Uterine smooth muscle cell (primary cell): ENCODE measurements at places on chromosomes 1 and 21. TPM values are rescaled to one million over a fixed set of nuclear protein-coding genes. Genes with fewer than 3 reads are reported as not detected.

Gene SPATA21
- total RNA-seq = not detected in 2 replicates

Gene DYRK3
- total RNA-seq = 62.2 and 84.9 TPM in 2 replicates

Gene KRTAP10-1
- not detected in 2 replicates for total RNA-seq

Gene BTBD8
- total RNA-seq = 4.1 and 5.5 TPM in 2 replicates

Gene S100A16
- 242 and 566 TPM in 2 replicates for total RNA-seq

Gene CCDC181
- 1.2 and 2.0 TPM in 2 replicates for total RNA-seq

Gene USP24
- 43.9 and 57.0 TPM in 2 replicates for total RNA-seq

Gene MRPS15
- 64.0 and 90.6 TPM in 2 replicates for total RNA-seq

Gene DCDC2B
- 0.12 TPM in 1 of 2 replicates, not detected in the other for total RNA-seq

Gene MEAF6
- 80.4 and 94.4 TPM in 2 replicates for total RNA-seq

Gene CDK11B
- 8.4 and 12.3 TPM in 2 replicates for total RNA-seq

Gene SETD4
- total RNA-seq = 17.6 and 22.8 TPM in 2 replicates

Gene CD1B
- not detected in 2 replicates for total RNA-seq

Gene TNFRSF9
- total RNA-seq = under 0.01 TPM in 1 of 2 replicates, not detected in the other

Gene RHOU
- total RNA-seq = 2.1 and 2.4 TPM in 2 replicates

Gene FABP3
- 52.1 and 186 TPM in 2 replicates for total RNA-seq

Gene SLC44A5
- total RNA-seq = 0.22 and 0.25 TPM in 2 replicates

Gene HPDL
- 0.62 and 3.0 TPM in 2 replicates for total RNA-seq

Gene LRRC71
- total RNA-seq = not detected in 2 replicates

Gene ADGRL2
- total RNA-seq = 9.6 and 14.6 TPM in 2 replicates

Gene PPP1R8
- 43.0 and 54.2 TPM in 2 replicates for total RNA-seq

Gene TNFRSF8
- total RNA-seq = 0.37 and 0.89 TPM in 2 replicates

Gene LRRC38
- 0.50 TPM in 1 of 2 replicates, not detected in the other for total RNA-seq

Gene EXTL1
- total RNA-seq = 0.44 and 0.75 TPM in 2 replicates

Gene S100A4
- total RNA-seq = 31.4 and 82.6 TPM in 2 replicates

Gene INAVA
- total RNA-seq = not detected in 2 replicates

Gene C1orf105
- not detected in 2 replicates for total RNA-seq

Gene TTC39A
- 1.4 and 2.2 TPM in 2 replicates for total RNA-seq

Gene BARHL2
- not detected in 2 replicates for total RNA-seq

Gene C1orf94
- under 0.01 and 0.12 TPM in 2 replicates for total RNA-seq

Gene ICOSLG
- total RNA-seq = 0.11 and 0.50 TPM in 2 replicates

Gene SLC30A2
- total RNA-seq = not detected in 2 replicates

Gene FAM43B
- total RNA-seq = under 0.01 TPM in 2 replicates

Gene ANXA9
- total RNA-seq = 1.1 and 1.3 TPM in 2 replicates

Gene UBE2U
- total RNA-seq = not detected in 2 replicates

Gene GJA5
- 0.44 and 0.50 TPM in 2 replicates for total RNA-seq

Gene ADGRB2
- total RNA-seq = 6.1 and 12.4 TPM in 2 replicates

Gene CACNA1S
- total RNA-seq = not detected in 2 replicates

Gene HTR6
- total RNA-seq = under 0.01 TPM in 1 of 2 replicates, not detected in the other

Gene MYOC
- total RNA-seq = 0.11 and 0.25 TPM in 2 replicates

Gene SHE
- under 0.01 and 0.12 TPM in 2 replicates for total RNA-seq

Gene MXRA8
- 203 and 230 TPM in 2 replicates for total RNA-seq

Gene ADAM30
- not detected in 2 replicates for total RNA-seq

Gene SHISAL2A
- total RNA-seq = not detected in 2 replicates

Gene C21orf91
- total RNA-seq = 9.4 and 9.5 TPM in 2 replicates

Gene SLC9A1
- 8.4 and 14.5 TPM in 2 replicates for total RNA-seq

Gene RAB3B
- 24.7 and 43.3 TPM in 2 replicates for total RNA-seq

Gene AGMAT
- 1.1 and 1.8 TPM in 2 replicates for total RNA-seq

Gene POU2F1
- 4.6 and 5.3 TPM in 2 replicates for total RNA-seq

Gene CTSK
- 199 and 485 TPM in 2 replicates for total RNA-seq

Gene ZBTB37
- total RNA-seq = 8.9 and 9.8 TPM in 2 replicates

Gene CD2
- not detected in 2 replicates for total RNA-seq

Gene ZYG11B
- 58.9 and 63.9 TPM in 2 replicates for total RNA-seq

Gene BSND
- total RNA-seq = not detected in 2 replicates

Gene ZC3H12A
- 8.5 and 11.4 TPM in 2 replicates for total RNA-seq

Gene PLA2G5
- total RNA-seq = not detected in 2 replicates
